Heart right ventricle (tissue), 16 donors: ENCODE measurements at places on chromosomes 4 and X.

- DNase-seq = no peak
Observed at GRCh38 chr4:140971077-140971792, 162.0 kb downstream of the RNF150 start.

GRCh38 chrX:109840585-109840984, 107.5 kb upstream of the ACSL4 start:
- DNase-seq = peak; percentile 37

GRCh38 chr4:80876810-80877209, 153.7 kb upstream of the BMP3 start:
- no peak for DNase-seq

DNA sequence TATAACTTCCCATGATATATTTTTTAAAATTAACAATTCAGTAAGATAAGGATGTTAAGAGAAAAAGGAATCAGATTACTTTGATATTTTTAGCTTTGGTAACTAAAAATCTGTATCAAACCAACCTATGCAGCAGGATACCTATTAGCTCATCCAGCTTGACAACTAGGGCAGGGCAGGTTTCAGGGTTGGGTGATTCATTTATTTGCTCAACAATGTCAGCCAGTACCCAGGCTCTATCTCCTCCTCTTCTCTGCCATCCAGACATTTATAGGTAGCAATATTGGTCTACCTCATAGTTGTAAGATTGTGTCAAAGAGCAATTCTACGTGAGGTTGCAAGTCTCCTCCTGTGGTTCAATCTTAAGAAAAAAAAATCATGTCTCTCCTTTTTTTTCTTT, 421.9 kb downstream of the ANKRD50 start:
- no peak for DNase-seq

DNA sequence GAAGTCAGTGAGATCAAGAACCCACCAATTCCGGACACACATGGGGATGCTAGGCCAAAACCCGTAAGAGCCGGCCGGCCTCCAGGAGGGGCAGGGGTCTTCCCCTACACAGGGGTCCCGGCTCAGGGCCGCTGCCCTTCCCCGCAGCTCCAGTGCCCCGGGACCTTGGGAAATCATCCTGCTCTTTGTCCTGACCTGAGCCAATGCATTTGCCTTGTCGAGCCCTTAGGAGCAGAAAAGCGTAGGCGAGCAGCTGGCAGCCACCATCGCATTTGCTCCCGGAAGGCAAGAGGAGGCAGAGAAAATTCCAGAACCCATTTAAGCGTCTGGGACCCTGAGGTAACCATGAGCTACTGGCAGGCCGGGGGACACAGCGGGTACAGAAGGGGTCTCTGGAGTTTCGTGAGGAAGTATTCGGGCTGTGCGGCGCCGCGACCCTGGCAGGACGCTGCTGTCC, 7.4 kb upstream of the TNIP2 start:
- DNase-seq = no peak

DNA sequence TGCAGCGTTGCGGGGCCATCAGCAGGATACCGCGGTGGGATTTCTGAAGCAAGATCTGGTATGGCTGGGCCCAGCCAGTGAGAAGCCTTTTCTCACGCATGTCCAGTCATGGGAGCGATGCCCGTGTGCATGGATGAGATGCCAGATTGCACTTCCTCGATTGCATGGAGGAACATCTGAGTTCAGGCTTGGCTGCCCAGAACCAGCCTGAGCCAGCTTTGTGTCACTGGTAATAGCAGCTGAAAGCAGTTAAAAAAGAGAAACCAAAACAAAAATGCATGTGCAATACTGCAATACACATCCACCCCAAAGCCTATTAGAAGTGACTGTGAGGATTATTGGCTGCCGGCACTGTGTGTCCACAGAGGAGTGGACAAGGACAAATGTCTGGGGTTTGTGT, 59.3 kb downstream of the PSAPL1 start:
- no peak for DNase-seq

- no peak for DNase-seq
Observed at GRCh38 chrX:98607739-98608138, 1724.0 kb downstream of the RPA4 start.

DNA sequence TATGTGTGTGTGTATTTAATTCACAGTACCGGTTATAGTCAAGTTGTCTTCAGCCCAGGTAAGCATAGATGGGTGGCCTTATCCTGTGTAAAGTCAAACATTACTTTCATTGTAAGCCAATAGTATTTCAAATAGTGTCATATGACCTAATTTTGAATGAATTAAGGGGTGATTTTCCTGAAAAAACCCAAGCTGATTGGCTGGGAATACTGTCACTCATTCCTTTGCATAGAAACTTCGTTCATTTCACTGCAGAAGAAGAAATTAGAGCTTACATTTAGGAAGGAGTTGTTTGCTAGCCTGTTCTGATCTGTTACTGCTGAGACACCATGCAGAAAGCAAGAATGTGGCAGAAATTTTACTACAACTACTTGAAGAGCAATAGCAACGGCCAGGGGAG, 45.4 kb downstream of the SMARCAD1 start:
- no peak for DNase-seq

DNA sequence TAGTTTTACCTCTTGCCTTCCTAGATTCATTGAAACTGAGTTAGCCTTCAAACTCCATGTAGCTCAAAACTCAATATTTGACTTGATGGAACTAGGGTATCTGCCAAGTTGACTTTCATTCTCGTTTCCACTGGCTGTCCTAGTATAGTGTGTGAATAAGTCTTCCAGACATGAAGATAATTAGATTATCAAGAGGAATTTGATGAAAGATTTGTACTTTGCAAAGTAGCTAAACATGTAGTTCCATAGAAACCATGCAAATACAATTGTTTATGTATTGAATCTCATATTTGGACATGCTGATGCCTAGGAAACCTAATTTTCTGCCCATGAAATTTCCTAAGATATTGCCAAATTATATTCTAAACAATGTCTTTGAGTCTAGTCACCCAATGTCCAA, 297.5 kb downstream of the ARHGAP24 start:
- DNase-seq = no peak

DNA sequence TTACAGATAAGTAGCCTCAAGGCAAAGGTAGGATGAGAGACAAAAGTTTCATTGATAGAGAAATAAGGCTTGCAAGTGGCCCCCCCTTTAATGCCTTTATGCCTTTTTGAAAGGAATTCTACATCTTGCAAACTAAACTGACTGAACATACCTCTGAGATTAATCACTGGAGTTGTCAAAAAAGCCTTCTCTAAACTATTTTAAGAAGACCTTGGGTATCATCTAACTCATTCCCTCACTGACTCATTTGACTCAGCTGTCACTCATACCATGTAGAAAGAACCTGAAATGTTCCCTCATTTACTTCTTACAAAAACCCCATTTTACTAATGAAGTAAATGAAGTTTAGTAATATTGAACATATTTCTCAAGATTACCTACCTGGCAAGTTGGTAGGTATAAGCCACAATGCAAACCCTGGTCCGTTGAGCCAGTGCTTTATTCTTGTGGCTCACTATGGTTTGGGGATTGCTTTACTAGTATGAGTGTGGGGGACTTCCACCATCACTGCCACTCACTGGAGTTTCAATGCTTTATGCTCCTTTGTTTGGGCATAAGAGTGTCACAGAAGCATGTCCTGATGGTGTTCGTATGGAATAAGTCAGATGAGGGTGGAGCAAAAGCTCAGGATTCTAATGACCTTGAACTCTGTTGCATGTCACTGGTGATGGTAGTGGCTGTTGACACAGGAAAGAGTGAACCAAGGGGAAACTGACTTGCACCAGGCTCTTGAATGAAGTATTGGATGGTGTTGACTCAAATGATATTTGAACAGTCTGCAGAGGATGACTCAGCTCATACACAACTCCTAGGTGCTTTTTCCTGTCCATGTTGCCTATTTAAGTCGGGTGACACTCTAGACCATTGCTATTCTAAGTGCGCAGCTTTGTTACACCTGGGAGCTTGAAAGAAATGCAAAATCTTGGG, 305.5 kb upstream of the EMCN start:
- no peak for DNase-seq

GRCh38 chrX:17737986-17738713, 857 bp downstream of the SCML1 start:
- DNase-seq = peak; percentile 12

- no peak for DNase-seq
Observed at GRCh38 chr4:44544158-44544557, 95.5 kb upstream of the KCTD8 start.

DNA sequence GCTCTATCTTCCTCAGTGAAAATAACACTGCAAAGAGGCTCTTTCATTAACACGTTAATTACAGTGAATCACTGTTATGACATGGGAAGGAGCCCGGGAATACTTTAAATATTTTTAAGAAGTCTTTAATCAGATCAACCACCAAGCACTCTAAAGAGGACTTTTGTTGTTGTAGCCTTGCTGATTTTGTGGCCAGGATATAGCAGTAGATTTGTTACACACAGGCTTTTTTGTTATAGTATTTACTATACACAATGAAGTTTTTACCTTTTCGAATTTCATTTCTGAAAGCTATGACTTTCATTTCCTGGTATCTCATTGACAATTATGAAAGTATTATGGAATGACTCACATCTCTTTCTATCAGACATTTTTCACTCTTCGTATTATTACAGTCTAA, 20.3 kb downstream of the FGF13 start:
- no peak for DNase-seq

GRCh38 chrX:109775386-109775785, 42.3 kb upstream of the ACSL4 start:
- no peak for DNase-seq

GRCh38 chr4:88419874-88420273, 37.0 kb upstream of the HERC5 start:
- DNase-seq = no peak

DNA sequence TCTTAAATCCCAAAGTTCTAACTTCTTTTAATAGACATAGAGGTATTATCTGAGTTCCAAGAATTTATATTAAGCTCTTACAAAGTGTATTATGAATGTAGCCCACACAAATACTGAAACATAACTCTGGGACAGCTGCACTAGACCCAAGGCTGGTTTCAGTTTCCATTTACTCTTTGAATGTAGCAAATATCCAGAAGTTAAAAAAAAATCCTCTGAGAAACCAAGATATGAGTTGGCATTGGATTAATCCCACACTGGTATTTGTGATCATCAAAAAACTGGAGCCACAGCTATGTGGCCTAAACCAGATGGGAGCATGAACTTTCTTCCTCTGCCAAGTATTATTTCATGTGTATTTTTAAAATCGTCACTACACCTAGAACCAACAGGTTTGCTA, 23.6 kb upstream of the SMPX start:
- no peak for DNase-seq

DNA sequence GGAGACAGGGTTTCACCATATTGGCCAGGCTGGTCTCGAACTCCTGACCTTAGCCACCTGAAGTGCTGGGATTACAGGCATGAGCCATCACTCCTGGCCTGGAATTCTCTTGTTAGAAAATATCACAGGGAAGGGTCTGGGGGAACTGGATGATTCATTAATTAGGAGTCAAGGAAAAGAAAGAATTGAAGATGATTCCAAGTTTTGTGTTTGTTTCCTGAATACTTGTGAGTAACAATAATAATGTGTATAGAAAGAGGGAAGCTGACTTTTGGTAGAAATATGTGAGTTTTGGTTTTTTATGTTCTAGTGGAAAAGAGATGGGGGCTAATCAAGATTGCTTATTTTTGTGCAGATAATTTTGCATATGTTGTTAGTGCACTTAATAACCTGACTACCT, 77.3 kb upstream of the CLNK start:
- DNase-seq = no peak

- DNase-seq = no peak
Observed at GRCh38 chrX:153511784-153512500, 5.5 kb upstream of the ATP2B3 start.

DNA sequence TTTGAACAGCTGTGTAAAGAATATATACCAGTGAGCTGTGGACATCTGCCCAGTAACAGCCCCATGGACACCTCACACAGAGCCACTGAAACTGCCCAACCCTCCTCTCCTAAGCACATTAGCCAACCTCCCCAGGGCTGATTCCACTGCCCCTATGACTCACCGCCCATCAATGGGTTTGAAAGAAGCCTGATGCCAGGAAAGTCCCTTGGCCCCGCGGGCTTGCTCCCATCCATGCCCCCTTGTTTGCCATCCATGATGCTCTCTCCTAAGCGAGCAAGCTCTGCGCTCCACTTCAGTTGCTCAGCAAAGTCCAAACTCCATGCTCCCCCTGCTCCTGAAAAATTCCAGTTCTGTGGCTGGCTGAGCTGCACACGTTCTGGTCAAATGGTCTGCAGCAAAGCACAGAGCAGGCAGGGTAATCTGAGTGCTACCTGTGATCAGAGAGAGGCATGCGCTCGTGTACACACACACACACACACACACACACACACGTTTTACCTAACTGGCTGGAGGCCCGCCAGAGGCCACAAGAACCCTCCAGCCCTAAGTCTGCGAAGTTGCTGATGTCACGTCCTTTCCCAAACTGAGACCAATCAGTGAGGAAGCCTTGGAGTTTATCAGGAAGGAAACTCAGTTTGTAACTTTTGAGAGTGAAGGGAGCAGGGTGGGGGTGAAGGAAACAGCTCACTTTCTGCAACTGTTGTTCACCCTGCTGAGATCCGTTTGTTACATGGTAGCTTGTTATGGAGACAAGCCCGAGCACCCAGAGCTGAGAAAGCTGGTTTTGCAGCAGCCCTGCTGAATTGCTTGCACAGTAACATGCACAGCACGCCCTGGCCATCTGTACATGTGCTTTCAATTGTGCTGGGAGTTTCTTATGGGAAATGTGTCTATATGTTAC, at the start of gene ASB9:
Gene ASB9 (minus strand): TSS at position 466 of the 904 bp plus-strand sequence. CDS start 209 bp downstream, at position 257.
- peak; percentile 45 for DNase-seq

DNA sequence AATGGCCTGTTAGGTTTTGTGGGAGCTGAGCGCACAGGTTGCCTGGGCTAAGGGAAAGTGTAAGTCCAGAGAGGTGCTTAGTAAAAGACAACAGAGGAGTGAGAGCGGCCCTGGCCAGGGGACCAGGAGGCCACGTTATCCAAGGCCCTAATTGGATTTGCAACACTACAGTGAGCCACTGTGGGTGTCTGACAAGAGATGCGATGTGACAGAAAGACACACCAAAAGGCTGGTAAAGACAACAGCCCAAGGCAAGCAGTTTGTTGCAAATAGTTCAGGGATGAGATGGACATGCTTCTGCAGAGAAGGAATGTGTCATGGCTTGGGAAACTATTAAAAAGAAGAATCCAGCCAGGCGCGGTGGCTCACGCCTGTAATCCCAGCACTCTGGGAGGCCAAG, 162.7 kb upstream of the KIT start:
- no peak for DNase-seq
